ENCODE measurements at places on chromosomes 1 and 21.

DNA sequence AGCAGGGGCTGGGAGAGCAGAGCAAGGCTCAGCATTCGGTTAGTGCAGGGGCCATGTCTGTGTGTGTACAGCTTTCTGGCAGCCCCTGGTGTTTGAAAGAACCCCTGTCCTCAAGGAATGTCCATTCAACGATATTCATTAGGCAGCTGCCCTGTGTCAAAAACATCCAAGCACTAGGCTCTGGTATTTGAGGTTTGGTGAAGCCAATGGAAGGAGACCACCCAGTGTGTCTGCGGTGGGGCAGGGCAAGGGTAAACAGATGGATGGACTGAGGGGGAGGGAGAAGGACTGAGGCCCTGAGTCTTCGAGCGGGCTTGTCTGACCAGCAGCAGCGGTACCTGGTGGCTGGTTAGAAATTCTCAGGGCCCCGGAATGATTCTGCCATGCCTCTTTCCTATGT is 155.6 kb upstream of the KLHDC7A start:
- no peak for DNase-seq

DNA sequence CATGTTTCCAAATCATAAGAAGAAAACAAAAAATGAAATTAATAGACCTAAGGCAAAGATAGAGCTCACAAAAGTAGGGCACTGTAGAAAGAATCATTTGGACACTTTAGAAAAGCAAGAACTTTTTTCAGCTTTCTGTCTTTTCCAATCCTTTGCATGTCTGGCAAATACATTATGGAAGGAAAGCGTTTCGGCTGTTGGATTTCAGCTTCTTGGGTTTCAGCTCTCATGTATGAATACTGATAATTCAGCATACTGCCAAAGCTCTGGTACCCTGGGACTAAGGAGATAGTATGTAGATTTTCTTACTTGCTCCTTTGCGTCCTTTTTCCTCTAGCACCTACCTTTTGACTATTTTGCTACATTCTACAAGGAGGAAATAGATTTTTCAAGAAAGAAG is 375.9 kb downstream of the BRINP3 start:
- DNase-seq = no peak

GRCh38 chr1:220880726-220881506 is 1.7 kb downstream of the HLX start:
- peak; percentile 88 for DNase-seq

DNA sequence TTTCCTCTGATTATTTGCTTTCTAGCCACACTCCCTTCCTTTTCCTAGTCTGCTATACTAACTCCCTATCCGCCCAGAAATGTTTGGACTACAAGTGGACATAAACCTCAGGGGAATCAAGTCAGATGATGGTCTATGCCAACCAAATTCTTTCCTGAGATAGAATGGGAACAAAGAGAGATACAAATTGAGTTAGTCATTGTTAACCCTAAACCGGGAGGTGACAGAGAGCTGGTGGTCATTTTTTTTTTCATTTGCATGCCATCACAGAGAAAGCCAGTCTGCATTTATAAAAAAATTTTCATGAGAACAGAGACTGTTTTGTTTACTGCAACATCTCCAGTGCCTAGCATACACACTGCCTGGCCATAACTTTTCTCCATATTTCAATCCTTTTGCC is 35.0 kb downstream of the MYSM1 start:
- no peak for DNase-seq

- no peak for DNase-seq
These were observed 48.3 kb downstream of the CTTNBP2NL start for GRCh38 chr1:112444269-112444668.

DNA sequence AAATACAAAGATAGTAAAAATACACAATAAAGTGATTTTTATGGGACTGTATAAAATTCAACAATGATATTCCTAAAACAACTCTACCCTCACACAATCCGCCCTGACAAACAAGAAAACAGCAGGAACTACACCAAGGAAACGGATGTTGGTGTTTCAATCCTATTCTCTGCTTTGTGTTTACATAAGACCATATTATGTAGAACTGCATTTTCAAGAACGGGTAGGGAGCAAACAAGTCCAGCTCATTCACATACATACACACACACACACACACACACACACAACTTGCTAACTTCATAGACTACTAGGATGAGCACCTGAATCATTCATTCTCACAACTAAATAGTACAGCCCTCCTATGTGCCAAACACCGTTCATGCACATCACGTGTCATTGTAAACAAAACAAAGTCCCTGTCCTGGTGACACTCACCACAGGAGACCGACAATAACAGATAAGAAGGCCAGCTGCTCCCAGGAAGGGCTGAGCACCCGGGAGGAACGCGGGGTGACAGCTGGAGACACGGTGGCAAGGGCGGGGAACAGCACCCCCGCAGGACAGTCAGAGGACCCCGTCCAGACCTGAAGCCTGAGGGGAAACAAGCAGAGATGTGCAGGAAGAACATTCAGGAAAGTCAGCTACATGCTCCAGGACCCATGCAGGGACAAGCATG is 43.0 kb downstream of the NPHP4 start:
- no peak for DNase-seq

GRCh38 chr21:36428761-36429432 is 43.7 kb downstream of the CHAF1B start:
- peak; percentile 29 for DNase-seq

DNA sequence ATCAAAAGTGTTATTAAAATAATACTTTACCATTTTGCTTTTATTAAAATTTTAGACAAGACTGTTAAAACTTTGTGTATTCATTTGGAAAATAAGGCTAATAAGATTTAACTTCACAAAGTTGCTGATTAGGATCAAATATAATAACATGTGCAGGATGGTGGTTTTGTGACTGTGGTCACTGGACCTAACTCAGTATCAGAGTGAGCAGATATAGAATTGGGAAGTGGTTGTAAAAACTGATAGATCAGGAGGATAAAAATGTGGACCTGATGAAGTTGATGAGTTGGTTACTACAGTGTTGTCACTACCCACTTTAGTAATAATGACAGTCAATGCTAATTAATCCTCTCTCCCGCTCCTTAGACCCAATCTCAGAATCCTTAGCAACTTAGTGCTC is 186.4 kb downstream of the AKT3 start:
- DNase-seq = peak; percentile 7

DNA sequence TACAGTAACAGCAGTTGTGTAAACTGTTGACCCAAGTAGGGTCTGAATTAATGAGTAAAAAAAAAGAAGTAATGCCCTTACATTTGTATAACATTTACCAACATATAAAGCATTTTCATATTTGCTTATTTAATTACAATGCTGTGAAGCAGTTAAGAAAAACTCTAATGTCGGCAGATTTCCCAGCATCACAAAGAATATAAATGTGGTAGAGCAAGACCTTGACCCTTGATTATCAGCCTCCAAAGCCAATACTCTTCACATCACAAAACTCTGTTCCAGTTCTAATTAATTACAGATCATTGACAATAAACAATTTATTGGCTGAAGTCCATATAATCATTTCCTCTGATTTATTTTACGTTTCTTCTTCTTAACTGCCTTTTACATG is 130.2 kb downstream of the DUSP10 start:
- DNase-seq = no peak

DNA sequence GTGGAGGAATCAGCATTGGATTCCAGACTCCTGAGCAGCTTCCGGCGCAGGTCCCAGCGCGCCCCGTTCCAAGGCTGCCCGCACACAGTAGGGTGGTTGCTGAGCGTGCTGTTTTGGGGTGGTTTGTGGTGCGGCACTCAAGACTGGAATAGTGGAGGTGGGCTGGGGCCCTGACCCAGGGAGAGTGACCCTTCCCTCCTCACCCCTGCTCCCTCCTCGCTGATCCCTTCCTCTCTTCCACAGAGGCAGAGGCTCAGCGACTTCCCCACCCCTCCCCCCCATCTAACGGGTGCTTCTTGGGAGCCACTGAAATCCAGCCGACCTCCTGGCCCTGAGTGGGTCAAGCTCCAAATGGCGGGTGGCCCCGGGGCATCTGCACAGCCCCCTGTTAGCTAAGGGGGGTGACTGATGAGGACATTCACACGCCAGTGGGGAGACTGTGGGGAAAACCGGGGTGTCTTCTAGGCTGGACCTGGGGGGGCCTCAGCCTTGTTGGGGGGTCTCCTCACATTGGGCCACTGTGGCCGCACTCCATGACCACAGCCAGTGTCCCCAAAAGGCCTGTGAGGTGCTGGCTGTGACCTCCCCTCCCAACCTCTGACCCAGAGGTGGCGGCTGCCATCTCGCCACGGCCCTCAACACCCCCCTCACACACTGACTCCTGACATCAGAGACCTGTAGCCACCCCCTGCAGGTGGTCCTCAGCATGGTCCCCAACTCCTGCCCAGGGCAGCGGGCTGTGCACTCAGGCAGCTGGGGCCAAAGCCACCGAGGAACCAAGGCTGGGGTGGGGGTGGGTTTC is 3.9 kb upstream of the HES4 start:
- no peak for DNase-seq

- DNase-seq = peak; percentile 56
These were observed 51.0 kb downstream of the CASQ2 start for GRCh38 chr1:115717541-115717940.

DNA sequence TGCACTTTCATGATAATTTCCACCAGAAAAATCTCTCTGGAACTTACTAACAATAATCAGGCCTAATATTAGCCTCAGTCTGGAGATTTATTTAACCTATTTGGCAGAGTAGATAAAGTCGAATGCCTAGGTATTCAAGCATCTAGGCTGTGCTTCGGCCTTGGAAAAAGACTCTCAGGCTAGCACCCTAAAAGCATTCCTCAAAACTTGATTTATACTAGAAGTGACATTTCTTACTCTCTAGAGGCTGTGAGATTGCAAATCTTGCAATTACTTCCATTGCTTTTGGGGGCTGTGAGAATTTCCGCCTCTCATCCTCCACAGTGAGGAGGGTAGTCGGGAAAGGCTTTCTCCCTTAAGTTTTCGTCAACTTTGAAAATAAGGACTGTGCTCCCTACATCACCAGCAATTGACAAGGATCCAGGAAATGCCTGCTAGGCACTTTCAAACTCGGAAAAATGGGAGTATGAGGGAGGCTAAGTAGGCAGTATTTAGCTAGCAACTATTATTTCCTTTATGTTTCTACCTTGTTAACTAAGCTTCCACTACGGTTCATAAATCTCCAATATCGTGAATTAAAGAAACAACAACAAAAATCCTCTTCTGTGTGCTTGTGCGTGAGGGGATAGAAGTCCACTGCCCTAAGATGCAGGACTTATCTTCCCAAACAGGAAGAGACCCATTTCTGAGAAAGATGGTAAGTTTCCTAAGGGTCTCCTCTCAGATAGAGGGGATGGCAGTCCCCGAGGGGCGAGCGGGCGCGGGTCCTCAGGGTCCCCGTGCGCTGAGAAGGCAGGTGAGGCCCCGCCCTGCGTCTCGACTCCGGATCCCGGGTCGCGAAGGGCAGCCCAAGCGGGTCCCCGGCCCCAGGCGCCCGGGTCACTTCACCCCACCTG is 1.1 kb upstream of the LMO4 start:
- DNase-seq = no peak

DNA sequence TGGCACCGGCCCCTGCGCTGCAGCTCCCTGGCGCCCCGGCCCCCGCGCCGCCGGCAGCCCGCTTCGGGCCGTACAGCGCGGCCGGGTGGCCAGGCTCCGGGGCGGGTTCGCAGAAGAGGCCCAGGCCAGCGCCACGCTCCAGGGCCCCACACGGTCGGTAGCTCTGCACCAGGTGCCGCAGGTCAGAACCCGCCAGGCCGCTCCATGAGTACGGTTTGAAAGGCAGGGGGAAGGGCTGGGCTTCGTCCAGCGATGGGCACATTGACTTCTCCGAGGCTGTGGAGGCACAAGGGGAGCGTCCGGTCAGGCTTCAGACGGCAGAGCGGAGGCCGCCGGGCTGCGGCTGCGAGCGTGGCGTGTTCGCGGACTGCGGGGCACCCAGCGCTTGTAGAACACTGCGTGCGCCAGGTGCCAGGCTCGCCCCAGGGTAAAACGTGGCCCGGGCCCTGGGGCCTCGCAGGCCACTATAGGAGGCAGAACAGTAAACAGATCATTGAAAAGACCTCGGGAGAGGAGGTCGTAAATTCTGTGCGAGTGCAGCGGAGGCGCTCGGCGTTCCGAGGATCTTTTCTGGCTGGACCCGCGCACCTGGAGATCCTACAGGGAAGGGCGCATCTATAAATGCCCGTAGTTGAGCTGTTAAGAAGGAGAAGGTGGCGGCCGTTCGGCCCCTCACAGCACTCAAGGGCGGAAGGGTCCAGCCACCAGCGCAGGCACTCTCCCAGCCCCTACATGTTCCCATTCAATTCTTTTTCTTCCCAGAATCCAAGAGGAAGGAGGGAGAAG is 5.7 kb downstream of the GFI1 start:
- peak; percentile 59 for DNase-seq

- DNase-seq = peak; percentile 51
These were observed 2.0 kb upstream of the COL9A2 start for GRCh38 chr1:40318970-40319621.

GRCh38 chr1:172517081-172517480 is 15.9 kb upstream of the SUCO start:
- no peak for DNase-seq

DNA sequence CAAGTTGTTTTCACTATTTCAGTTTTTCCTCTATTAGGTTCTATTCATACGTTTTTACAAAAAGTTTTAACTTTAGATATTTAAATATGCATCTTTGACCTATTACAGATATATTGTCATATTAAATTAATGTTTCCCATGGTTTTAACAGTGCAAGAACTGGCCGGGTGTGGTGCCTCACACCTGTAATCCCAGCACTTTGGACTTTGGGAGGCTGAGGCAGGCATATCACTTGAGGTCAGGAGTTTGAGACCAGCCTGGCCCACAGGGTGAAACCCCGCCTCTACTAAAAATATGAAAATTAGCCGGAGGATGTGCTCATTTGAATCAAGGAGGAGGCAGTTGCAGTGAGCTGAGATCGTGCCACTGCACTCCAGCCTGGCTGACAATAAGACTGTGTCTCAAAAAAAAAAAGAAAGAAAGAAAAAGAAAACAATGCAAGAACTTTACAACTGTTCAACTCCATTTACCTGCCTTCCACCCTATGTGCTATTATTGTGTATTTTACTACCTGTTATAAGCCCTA is 19.8 kb upstream of the TINAGL1 start:
- no peak for DNase-seq

DNA sequence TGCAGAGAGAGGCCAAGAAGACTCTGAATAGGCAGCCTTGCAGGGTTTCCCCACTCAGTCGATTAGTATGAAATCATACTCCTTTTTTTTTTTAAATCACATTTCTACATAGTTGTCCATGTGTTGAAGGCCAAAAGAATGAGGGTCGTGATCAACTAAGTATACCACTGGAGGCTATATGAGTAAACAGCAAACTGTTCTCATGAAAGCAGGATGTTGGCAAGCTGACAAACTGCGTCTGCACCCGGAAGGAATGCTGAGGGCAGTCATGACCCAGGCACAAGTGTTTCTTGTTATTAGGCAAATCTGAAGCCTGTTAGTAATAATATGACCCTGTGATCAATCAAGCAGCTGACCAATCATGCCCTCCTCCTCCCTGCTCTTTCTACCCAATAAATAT is 213.2 kb downstream of the USH2A start:
- DNase-seq = no peak

Data from NB4 (cell line).